SK-N-DZ (cell line): ENCODE measurements at places on chromosomes 7 and 10.
A peak's percentile ranks its signal among the peaks of the same experiment; 100 is the strongest.

GRCh38 chr7:127907110-127908040, 123.9 kb downstream of the LRRC4 start:
- no peak for DNase-seq

DNA sequence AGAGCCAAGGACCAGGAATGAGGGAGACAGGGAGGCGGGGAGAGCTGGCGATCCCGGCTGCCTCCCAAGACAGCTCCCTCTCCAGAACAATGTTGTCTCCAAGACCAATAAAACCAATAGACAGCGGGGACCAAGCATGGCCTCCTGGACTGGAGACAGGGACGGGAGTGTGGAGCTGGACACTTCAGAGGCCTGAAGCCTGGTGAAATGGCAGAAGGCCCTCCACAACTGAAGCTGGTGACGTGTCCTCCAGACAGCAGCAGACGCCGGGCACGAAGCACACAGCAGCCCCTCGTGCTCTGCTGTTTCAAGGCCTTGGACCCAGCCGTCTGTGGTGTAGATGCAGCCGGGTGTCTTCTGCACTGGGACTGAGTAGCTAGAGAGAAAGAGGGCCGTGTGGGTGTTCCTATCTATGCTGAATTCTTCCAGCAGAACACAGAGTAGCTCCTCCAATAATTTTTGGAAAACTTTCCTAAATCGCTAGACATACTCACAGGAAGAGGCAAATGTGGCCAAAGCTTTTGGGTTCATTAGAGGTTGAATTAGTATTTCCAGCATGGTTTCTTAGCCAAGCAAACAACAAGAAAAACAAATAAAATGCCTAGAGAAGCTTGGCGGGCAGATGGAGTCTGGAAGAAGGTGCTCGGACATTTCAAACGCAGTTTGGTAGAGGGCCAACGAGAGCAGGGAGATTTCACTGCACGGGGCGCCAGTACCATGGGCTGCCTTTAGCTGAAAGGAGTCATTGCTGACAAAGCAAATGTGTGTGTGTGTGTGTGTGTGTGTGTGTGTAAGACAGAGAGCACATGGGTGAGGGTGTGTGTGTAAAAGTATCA, 570.4 kb downstream of the TCERG1L start:
- DNase-seq = no peak

- DNase-seq = no peak
These were observed 153.4 kb downstream of the MLLT10 start for GRCh38 chr10:21687266-21688008.

- DNase-seq = no peak
These were observed 73.2 kb downstream of the AKR1C4 start for GRCh38 chr10:5269791-5270190.

DNA sequence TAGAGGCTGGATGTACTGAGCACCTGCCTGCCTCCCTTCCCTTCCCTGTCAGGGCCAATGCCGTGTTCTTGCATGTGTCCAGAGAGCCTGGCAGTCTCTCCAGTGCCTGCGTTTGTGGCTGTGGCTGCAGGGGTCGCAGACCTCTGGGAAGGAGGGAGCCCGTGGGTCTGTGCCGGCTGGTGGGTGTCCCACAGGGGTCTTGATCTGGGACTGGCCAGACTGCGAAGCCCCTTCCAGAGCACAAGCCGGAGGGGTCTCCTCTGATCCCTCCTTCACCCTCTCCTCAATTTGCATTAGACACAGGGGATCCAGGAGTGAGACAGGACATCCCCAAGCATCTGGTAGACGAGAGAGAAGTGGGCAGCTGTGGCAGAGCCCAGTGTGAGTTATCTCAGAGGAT, 199.2 kb downstream of the ADARB2 start:
- DNase-seq = no peak

DNA sequence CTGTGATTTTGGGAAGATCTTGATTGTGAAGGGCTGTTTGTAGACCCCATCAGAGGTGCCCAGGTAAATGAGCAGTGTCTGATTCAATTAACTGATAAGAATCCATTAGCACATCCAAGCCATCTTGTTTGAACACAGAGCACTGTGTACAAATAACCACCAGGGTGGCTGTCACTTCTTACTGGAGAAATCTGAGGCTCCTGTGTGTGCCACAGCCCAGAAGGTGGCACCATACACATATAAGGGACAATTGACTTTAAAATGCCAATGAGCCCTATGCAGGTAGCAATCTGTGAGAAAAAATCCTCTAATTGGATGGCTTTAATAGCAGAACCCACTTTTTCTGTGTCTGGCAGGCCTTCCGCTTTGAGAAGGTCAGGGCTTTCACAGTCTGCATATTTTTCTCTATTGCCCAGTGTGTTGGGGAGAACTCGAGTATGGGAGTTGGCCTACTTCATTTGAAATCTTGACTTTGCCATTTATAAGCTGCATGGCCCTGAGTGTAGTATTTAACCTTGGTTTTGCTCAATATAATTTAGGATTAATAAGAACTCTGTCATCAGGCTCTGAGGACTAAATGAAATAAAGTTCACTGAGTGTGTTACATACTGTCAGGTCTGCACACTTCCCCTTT, 517.4 kb downstream of the CCSER2 start:
- DNase-seq = peak; percentile 82

DNA sequence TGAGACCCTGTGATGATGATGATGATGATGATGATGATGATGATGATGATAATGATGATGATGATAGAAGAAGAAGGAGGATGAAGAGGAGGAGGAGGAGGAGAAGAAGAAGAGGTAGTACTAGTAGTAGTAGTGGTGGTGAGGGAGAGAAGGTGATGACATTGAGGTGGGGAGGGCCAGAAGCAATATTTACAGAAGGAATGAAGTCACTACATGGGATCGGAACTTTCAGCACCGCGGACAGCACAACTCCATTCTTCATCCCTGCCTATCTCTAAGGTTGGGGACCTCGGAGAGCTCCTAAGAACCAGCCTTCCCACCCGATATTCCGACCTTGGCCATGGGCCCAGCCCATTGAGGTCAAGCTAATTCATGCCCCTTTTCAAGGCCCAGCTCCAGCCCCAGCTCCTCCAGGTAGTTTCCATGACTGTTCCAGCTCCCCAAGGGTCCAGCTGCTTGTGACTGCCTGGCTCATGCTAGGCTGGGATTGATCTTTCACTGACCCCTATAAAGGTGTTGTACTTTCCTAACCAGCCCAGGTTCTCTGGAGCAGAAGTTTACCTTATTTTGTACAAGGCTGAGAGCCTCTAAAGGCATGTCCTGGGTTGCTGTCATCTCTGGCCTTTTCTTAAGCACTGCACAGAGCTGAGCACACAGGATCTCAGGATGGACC, 10.3 kb downstream of the CRHR2 start:
- DNase-seq = no peak

DNA sequence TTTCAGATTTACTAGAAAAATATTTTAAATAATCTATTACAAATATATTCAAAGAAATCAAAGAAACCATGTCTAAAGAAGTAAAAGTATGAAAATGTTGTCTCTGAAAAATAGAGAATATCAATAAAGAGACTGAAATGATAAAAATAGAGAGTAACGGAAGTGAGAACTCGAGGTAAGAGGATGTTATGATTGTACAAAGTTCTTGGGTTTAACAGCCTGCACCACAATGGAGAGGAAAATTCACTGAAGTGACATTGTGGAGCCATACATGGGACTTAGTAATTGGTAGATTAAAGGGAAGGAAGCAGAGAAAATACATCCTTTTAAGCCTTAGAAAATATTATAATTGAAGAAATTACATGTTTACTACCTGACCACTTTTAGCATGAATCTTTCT, 77.9 kb downstream of the THSD7A start:
- no peak for DNase-seq
